ENCODE measurements at places on chromosomes 11 and 22.

DNA sequence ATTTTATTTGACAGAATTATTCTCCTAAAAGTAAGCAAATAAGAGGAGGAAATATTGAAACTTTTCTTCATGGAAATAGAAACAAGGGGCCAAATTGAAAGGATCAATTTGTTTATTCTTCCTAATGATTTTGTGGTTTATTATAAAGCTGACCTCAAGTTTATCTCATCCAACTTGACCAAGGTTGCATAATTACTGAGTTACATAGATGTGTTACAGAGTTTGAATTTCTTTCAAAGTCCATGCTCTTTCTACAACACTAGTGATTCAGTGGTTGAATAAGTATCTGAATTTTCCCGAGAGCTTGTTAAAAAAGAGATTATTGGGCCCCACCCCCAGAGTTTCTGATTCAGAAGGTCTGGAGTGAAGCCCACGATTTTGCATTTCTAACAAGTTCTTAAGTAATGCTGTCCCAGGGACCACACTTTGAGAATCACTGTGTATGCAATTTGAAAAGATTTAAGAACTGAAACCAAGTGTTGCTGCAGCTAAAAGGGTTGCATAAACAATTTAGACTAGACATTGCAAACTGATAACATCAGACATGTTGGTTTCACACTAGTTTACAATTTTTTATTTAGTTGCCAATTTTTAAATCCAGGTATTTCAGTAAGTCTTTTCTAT lies 485.7 kb upstream of the ANO5 start:
- no peak for DNase-seq

- DNase-seq = no peak
Observed at GRCh38 chr11:18495271-18495670, 31.5 kb downstream of the TSG101 start.

GRCh38 chr11:94595076-94595475 lies 27.9 kb downstream of the PIWIL4 start:
- DNase-seq = no peak

DNA sequence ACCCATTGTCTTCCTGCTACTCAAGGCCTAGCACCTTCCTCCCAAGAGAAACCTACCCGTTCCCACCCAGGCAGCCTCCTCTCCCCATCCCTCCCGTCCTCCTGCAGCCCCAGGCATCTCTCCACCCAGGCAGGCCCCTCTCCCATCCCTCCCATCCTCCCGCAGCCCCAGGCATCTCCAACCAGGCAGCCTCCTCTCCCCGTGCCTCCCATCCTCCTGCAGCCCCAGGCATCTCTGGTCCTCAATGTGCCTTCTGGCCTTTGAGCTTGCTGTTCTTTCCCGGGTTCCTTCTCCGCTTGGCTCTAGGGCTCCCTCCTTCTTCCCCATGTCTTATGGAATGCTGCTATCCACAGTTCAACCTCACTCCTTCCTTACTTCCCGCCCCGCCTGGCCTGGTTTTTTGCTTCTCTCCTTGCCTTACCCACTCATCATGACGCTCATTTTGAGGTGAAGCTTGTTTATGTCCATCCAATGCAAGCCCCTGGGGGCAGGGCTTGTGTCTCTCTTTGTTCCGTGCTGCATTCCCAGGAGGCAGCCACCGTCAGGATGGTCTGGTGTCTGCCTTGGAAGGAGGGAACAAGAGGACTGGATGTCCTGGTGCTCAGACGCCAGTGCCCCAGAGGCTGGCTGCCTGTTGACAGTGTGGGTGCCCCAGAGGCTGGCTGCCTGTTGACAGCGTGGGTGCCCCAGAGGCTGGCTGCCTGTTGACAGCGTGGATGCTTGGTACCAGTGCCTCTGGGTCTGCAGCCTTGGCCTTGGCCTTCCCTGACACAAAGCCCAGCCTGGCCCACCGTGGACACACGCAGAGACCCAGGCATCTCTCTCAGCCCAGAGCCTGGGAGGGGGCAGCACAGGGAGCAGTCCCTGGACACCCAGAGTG lies 815.7 kb downstream of the BRD1 start:
- DNase-seq = no peak

GRCh38 chr22:25624476-25624875 lies 60.0 kb downstream of the GRK3 start:
- DNase-seq = no peak

GRCh38 chr11:59918987-59919589 lies 19.1 kb upstream of the OOSP1 start:
- DNase-seq = no peak

DNA sequence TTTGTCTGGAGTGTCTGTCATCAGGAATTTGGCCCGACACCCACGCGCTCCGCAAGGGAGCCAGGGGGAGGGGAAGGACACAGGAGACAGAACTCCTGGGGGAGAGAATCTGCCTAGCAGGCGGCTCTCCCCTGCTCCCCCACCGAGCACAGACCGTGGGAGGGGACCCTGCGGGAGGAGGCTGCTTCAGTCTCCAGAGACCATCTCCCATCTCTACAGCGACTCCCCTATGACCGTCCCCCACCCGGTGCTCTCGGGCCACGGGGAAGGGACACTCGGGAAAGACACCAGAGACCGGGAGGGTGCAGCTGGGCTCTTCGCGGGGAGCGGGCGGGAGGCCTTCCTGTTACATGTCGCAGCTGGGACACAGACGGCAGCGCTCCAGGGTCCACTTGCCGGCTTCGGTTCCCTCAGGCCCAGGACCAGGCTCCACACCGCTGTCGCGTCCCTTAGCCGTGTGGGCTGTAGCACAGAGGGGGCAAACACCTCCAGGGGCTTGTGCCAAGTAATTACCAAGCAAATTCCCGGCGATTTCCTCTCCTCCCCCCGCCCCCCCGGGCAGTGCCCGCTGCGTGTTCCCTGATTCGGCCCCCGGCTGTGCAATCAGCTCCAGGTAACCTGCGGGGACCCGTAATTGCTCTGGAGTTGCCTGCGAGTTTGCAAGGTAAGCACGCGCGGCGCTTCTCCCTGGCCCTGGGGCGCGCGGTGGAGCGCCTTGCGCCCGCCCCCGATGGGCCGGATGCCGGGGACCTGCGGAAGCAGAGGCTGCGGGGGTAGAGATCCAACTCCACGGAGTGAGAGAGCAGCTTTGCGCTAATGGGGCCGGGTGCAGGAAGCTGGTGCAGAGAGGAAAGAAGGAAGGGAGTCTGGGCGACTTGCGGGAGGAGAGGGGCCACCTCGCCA lies 155.1 kb upstream of the CADM1 start:
- no peak for DNase-seq

- DNase-seq = no peak
Observed at GRCh38 chr11:86483940-86484794, 109.5 kb downstream of the CCDC81 start.

DNA sequence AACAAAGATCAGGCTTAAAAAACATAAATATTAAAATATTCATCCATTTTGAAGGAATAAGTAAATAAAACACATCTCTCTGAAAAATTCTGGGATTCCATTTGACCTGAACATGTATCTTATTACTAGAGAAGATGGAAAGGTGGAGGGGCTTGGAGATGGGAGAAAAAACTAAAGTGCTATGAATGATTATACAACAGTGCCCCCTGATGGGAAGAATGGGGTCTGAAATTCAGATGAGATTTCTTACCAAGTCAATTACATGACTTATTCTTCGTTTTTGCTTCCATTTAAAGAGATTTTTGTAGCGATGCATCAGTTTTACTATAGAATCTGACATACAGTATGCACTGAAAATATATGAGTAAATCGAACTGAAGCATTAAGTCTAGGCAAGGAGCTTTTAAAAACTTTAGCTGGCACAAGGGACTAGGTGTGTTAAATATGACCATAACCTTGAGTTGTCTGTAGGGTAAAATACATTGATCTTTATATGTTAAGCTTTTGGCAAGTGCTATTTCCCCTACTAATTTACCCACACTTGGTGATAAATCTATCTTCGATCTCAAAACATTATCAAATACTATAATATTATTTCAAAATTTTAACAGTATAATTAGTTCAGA lies 718.8 kb downstream of the CNTN5 start:
- no peak for DNase-seq

DNA sequence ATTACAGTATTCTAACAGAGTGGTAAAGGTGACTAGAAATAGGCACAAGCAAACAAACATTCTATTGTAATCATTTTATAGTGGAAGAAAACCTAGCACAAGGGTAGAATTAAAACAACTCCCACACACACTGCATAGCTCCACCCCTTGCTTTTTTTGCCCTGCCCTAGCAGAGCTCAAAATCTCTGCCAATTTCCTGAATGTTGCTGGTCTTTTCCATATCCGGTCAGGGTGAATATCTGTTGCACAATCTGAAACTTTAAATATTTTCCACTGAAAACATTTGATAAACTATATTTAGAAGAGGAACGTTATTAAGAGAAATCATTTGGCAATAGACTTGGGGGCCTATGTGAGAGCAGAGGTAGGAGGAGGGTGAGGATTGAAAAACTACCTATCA lies 2.7 kb downstream of the SPA17 start:
- no peak for DNase-seq

DNA sequence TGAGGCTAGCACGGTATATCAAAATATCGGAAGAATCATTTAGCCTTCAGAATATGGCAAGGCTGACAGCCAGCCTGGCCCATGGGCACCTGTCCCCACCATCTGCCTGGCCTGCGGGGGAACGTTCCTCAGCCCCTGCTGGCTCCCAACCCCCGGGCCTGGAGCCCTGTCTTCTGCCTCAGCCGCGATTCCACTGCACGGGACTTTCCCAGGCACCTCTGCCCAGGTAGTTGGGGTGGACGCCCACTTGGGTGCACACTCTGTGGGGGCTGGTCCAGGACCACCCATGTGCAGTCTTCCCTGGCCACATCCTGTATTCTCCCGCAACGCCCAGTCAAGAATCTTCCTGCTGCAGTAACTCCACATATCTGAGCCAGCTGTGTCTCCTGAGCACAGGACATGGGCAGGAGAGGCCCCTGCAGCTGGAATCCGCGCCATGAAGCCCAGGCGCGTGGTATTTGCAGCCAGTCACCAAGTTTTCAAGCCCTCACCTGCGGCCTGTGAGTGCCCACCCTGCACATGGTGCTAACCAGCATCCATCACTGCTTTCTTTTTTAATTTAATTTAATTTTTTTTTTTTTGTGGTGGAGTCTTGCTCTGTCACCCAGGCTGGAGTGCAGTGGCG lies 77.9 kb downstream of the KCNQ1 start:
- DNase-seq = no peak

GRCh38 chr11:61332281-61332796 lies 566 bp downstream of the DDB1 start:
- DNase-seq = no peak

GRCh38 chr11:112174789-112175598 lies at the start of gene BCO2:
Gene BCO2 (plus strand): TSS chr11:112175512. CDS start chr11:112175602, 90 bp downstream.
- DNase-seq = no peak

DNA sequence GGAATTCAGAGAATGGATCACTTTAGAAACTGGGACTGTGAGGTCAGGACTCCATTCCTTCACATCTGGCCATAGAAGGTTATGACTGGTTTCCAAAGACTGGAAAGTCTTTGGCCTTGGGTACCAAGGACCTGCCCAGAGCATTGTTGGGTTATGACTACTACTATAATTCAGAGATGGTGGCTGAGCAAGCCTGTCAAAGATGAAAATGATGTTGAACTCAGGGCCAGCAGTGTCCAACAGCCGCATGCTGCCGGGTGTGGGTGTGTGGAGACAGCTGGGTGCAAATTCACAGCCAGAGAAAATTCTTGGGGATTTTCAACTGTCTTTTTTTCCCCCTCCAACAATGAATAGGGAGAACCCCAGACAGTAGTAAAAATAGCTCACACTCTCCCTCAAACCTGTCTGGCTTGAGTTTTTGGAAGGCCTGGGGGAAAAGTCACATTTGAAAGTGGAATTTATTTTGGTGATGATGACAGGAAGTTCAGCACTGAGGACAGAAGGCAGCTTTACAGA lies 166.8 kb upstream of the NCAM1 start:
- DNase-seq = no peak

Measured in GM18507 (cell line).